ENCODE measurements at places on chromosomes 2 and 18.
A peak's percentile ranks its signal among the peaks of the same experiment; 100 is the strongest.

DNA sequence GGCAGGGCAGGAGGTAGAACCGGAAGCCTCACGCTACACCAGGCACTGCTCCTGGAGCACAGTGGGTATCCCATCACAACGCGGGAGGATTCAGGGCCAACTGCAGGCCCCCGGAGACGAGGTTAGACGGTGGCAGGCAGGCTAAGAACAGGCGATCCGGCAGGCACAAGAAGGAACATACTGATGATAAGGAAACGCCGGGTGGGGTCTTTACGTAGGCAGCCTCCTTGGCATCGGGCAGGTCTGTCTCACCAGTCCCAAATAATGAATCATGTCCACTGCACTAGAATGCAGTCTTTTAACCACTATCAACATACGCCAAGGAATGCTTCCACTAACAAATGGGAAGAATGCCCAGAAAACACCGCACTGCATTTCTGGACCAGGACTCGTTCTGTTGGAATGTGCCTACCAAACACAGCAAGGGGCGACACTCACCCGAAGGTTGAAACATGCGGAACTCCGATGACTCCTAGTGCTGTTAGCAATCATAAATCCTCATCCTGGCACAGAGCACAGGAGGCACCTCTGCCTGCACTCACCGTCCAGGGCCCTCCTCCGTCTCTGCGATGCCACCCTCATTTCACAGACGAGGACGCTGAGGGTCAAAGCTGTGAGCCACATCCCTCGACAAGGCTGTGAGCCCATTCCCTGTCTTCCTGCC lies 35.2 kb downstream of the ZNF516 start:
- no peak for DNase-seq

DNA sequence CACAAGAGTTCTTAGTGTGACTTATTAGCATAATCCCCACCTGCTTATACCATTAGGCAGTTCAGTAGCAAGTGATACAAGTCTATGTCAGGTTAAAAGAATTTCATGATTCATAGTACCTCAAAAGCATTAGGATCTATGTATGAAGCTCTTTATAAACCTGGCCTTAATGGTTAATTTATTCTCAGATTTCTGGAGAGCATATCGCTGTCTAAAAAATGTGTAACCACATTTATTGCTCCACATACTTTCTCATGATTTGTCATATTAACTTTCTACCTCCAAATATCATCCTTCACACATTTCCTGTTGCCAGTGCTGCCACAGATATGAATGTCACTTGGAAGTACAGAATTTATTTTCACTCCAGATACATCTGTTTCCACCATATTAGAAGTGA lies 332.8 kb upstream of the MAP2 start:
- no peak for DNase-seq

DNA sequence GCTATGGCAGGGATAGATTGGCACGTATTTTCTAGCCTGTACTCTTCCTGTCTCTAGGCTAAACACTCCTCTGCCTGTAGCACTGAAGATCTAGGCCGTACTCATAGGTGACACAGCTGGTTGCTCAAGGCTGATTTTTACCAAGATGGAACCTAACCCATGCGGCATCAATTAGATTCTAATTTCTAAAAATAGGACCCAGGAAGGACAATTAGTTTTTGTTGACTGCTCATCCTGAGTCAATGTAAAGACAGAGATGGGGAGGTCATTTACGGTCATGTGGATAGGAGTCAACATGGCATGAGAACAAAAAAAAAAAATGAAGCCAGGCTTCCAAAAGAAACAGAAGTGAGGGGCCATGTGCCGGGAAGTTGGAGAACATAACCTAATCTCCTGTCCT lies 360.7 kb upstream of the ETAA1 start:
- no peak for DNase-seq

GRCh38 chr2:99998651-99999320 lies 143.6 kb downstream of the AFF3 start:
- DNase-seq: no peak

- no peak for DNase-seq
Measured at GRCh38 chr2:182920631-182921056, 54.2 kb upstream of the FRZB start.

- no peak for DNase-seq
Measured at GRCh38 chr2:85653996-85654395, 14.0 kb downstream of the SFTPB start.

DNA sequence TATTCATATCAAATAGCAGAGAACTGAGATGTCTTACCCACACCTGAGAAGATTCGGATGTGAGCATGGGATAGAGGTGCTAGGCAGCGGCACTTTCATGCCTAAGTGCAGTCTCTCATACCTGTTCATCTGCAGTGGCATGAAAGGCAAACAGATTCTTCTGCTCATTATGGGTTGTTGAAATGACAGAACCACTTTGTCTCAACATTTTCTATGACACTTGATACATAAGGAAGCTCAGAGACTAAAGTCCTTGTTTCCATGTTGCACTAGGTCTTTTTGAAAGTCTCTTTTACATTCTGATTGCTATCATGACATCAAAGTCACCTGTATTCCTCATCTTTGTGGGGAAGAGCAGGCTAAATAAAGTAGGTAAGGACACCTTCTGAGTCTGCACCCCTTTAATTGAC lies 8.0 kb upstream of the SCN1A start:
- no peak for DNase-seq

DNA sequence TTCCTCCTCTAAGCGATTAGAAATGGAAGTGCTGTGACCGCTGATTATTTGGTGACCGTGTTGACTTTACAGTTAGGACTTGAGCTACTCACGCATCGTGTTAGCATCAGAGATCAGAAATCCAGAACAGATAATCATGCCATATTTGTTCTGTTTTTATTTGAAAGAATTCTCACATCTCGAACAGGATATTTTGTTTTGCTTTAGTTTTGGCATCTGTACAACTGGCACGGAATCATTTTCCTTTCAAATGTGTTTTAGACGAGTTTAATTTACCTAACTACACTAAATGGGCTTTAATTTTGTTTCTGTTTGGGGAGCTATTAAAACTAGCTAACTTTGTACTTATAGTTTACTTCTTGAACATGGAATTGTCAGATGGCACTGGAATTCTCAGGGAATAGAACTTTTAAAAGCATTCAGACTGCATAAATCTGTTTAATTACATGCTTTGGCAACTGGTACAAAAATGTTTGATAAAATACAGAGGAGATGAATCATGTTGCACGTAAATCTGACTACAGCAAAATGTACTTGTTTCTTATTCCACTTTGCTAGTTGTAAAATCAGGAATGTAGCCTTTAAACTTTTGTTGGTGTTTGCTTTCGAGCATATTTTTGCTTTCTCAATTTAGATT lies 1.4 kb downstream of the ITPRID2 start:
- no peak for DNase-seq

DNA sequence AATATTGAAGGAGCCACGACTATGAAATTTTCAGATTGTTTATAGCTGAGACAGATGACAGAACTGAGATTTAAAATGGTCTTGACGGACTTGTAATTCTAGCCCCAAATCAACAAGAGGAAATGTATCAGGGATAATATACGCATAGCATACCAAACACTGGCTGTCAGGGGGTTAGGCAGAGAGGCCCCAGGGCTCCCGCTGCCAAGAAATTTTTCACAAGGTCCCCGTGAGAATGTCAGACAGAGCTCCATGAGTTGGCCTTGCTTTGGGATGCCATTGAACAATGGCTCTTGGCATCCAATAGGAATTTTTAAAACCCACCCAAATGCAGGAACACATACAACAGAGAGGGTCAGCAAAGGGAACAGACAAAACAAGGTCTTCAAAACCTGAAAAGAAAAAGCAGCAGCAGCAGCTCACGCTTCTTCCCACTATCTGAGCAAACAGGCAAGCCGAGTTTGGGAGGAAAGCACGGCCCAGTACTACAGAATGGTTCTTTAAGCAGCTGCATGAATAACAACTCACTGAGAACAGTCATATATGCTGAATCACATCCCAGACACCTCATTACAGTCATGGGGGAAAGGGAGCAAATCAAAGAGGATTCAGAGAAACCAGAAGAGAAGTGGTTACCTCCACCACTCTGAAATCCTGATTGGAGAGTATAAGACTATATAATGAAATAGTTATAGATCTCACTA lies 445.6 kb downstream of the RND3 start:
- DNase-seq: no peak

- peak; percentile 52 for DNase-seq
Measured at GRCh38 chr2:232875256-232876121, 5.4 kb downstream of the SNORC start.

DNA sequence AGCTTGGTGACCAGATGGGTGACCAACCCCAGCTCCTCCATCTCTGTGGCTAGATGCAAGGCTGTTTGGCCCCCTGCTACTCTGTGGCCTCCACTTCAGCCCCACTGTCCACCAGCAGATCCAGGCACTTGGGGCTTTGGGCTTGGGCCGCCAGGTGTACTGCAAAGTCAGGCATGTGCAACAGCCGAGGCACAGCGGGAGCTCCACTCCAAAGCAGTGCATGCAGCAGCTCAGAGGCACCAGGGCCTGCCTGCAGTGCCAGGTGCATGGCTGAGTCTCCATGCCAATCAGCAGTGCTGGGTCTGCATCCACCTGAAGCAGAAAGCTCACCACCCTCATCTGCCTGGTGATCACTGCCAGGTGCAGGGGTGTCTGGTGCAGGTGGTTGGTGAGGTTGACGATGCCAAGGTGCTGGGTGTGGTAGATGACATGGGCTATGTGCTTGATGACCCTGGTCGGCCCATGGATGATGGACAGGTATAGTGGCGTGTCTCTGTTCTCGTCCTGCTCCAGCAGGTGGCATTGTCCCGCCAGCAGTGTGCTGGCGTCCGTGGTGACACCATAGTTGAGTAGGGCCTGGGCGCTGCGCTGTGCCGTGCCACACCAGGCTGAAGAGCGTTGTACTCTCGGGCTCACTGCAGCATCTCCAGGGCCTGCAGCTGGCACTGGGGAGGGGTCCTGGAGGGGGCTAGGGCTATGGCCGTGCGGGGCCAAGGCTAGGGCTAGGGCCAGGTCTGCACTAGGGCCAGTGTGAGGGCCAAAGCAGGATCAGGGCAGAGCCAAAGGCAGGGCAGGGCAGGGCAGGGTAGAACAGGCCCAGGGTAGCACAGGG lies 1.0 kb upstream of the ANKRD62 start:
- DNase-seq: no peak

DNA sequence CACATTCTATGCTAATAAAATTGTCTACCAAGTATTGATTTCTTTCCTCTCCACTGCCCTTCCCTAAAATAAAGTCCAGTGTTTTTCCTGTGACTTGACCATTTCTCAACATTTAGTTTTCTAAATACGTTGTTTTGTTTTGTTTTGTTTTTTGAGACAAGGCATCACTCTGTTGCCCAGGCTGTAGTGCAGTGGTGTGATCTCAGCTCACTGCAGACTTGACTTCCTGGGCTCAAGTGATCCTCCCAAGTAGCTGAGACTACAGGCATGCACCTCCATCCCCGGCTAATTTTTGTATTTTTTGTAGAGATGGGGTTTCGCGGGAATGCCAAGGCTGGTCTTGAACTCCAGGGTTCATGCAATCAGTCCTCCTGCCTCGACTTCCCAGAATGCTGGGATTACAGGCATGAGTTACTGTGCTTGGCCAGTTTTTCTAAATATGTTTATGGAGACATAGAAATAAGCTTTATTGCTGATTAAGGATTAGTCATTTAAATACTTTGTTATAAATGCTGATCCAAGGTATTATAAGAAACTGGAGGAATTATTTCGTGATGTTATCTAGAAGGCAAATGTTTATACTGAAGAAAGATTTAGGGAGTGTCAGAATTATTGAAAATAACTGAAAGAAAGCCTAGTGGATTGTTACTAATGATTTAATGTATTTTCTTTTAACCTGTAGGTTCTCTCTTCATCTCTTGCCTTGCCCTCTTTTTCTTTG lies 5.7 kb upstream of the HTR2B start:
- DNase-seq: no peak

DNA sequence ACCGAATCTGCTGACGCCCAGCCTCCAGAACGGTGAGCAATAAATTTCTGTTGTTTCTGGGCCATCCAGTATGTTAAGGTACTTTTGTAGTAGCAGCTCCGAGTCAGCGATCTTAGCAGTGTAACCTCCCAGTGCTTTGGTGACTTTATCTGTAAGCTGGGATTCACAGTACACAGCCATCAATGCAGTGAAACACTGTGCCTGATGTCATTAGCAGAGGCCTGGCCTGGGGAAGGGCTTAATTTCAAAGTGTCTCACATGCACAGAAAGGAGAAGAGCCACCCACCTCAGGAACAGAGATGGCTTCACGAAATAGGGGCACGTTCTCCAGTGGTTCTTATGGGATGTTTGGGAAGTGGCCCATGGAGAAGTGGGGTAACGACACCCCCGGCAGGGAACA lies 281.2 kb downstream of the PHLPP1 start:
- no peak for DNase-seq

- DNase-seq: no peak
Measured at GRCh38 chr2:141015341-141016047, 1115.3 kb downstream of the LRP1B start.

- peak; percentile 44 for DNase-seq
Measured at GRCh38 chr18:57982372-57983021, 61.5 kb upstream of the NEDD4L start.

GRCh38 chr2:72150861-72151356 lies 3.2 kb upstream of the CYP26B1 start:
- DNase-seq: no peak

All from D721Med (cell line).